Activated T-helper 9 cell treated with anti-CD3 and anti-CD28 coated beads, Interleukin-2, amount 50 U/mL, for 16 hours (primary cell): ENCODE measurements at places on chromosomes 3 and 15.

- no peak for DNase-seq
Observed at GRCh38 chr3:58411036-58411435, 22.6 kb downstream of the PDHB start.

DNA sequence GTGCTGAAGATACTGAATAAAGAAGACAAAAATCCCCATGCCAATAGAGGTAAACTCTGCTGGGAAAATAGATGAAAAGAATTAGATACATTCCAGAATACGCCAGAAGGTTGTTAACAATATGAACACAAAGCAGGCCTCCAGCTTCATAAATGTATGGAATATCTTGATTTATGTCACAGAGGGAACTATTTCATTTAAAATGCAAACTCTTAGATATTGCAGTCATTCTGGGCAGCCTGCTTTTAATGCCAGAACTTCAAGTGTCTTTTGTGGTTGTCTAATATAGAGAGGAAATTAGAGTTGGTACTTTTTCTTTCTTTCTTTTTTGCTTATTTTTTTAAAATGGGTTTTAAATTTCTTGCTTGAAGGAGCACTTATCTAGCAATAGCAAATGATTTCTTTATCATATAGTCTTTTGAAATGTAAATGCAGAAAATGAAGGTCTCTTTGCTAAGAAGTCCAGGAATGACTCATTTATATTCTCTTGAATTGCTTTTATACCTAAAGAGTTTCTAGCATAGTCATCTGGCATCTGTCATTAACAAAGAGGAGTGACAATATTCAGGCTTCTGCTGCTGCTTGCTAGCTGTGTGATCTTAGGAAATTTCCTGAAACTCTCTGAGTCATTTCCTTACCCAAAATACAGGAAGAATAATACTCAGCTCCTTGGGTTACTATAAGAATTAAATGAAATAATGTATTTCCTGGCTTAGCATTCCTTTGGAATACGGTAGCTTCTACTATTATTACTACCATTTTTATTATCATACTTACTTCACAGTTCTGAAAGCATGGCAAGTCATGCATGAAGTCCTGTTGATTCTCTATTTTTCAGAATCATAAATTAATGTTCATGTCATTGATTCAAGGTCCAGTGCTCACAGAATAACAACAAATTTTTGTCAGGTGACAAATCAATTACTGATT, 527.6 kb downstream of the DIPK2A start:
- no peak for DNase-seq

DNA sequence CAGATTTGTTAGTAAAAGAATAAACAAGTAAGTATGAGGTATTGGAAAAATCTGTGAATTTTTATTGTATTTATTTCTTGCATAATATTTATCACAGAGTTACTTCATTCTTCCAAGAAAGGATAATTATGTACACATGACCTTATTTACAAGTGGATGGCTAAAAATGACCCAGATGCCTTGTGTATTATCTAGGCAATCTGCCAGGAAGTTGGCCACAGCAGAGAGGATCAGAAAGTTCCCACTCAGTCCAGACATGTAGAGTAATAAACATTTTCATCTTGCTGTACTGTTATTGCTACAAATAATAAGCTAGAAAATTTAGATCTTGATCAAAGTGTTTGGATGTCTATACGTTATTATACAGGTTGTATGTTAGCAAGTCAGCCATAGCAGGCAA, 317.1 kb downstream of the EPHA6 start:
- no peak for DNase-seq

- DNase-seq, result no peak
Observed at GRCh38 chr15:52252781-52253180, 42.8 kb downstream of the MYO5C start.

GRCh38 chr15:82113106-82113715, 67.4 kb upstream of the MEX3B start:
- DNase-seq, result no peak

- no peak for DNase-seq
Observed at GRCh38 chr3:27728195-27729087, 6.3 kb upstream of the EOMES start.

DNA sequence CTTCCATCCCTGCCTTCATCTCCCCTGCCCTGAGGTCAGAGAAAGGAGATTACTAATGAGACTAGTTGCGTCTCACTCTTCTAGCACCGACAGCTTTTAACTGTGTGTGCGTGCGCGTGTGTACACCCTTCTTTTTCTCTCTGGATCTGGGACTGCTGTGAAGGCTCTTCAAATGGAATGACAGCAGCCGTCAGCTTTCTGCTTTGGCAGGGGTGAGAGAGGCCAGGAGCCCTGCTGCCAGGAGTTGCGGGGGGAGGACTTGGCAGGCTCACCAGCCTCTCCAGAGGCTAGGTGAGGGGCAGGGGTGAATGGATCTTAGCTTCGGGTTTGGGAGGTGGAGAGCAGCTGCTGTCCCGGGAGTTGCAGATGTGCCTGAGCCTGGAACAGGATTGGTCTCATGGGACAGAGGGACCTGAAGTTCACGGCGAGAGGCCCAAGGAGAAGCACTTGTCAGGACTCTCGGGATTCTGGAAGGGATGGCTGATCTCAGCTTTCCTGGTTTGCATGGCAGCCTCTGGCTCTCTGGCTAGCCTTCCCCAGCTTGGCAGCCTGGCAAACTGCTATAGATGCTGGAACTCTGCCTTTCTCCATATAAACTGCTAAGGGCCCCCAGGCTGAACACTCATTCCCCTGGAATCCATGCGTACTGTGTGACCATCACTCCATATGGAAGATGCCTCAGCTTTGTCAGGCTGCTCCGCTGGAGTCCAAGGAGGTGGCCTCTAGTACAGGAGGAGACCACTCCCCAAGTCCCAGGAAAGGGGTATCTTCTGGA, 16.6 kb downstream of the TEX264 start:
- DNase-seq, result no peak

DNA sequence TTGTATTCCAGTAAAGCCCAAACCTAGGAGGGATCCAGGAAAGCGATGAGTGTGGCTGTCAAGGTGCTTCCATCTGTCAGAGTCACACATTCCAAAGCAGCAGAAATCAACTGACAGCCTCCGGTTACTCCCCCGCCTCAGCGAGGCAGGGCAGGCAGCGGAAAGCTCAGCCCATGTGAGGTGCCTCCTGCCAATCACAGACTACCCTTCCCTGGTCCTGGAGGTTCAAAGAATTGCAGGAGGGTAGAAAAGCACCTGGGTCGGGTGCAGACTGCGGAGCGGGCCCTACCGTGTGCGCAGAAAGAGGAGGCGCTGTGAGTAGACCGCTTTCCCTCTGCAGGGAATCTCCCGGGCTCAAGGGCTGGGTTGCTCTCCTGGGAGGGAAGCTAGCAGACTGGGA, at the start of gene UPK1B:
TSS of gene UPK1B (plus strand) at position 274 of the 400 bp plus-strand sequence. CDS start 13,144 bp downstream, outside the sequence.
- no peak for DNase-seq

- no peak for DNase-seq
Observed at GRCh38 chr3:72582211-72582878, 265.9 kb downstream of the SHQ1 start.

- DNase-seq, result no peak
Observed at GRCh38 chr15:40241269-40242212, 2.7 kb downstream of the PAK6 start.

- DNase-seq, result no peak
Observed at GRCh38 chr3:33490641-33491241, 50.5 kb upstream of the UBP1 start.

GRCh38 chr3:5239602-5240001, 52.1 kb downstream of the EDEM1 start:
- DNase-seq, result no peak

DNA sequence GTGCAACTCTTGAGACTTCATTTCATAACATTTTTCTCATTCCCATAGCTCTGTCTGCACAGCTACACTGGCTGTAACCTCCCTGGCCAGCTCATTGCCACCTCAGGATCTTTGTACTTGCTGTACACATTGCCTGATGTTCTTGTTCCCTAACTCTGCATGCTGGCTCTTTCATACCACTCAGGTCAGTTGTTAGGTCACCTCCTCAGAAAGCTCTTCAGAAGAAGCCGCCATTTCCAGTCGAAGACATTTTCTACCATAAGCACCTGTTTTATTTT, 176.2 kb downstream of the AKAP13 start:
- no peak for DNase-seq

- DNase-seq, result no peak
Observed at GRCh38 chr3:133117342-133117741, 79.2 kb downstream of the TMEM108 start.

DNA sequence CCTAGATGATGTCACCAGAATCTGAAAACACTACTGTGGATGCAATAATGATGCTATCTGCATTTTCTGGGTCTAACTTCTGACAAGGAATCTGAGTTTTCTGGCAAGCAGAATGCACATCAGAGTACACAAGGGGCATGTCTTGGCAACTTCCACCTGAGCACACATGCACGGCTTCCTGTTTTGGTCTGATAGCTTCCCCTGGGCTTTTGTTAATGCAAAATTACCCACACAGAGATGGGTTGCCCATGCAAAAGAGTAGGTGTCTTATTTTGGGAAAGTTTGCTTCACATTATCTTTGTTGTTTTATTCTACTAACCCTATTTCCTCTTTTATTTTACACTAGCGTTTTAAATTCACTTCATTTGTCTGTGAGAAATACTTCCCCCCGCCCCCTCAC, 74.2 kb upstream of the SATB1 start:
- no peak for DNase-seq

DNA sequence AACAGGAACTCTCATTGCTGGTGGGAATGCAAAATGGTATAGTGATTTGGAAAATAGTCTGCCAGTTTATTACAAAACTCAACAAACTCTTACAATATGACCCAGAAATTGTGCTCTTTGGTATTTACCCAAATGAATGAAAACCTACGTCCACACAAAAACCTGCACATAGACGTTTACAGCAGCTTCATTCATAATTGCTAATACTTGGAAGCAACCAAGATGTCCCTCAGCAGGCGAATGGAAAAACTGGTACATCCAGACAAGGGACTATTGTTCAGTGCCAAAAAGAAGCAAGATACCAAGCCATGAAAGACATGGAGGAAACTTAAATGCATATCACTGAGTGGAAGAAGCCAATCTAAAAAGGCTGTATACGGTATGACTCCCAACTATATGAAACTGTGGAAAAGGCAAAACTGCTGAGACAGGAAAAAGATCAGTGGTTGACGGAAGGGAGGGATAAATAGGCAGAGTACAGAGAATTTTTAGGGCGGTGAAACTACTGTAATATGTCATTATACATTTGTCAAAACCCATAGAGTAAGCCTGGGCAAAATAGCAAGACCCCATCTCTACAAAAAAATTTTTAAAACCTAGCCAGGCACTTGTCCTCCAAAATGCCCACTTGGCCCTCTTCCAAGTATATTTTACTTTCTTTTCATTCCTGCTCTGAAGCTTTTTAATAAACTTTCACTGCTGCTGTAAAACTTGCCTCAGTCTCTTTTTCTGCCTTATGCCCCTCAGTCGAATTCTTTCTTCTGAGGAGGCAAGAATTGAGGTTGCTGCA, 4.9 kb upstream of the MKRN2OS start:
- DNase-seq, result no peak

GRCh38 chr3:45595364-45596195, 1.0 kb downstream of the LIMD1 start:
- no peak for DNase-seq

GRCh38 chr15:100350434-100351226, 8.9 kb upstream of the ADAMTS17 start:
- no peak for DNase-seq

DNA sequence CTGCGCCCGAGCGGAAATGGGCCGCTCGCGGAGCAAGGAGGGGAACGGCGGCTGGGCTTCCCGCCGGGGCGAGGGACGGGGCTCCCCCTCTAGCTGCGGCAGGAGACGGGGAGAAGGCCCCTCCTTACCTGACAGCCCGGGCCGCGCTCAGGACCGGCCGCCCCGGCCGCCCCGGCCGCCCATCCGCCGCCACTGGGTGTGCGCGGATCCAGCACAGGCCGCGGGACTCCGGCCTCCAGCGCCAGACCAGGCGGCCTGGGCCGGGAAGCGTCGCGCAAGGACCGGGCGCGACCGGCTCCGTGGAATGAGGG, 296 bp downstream of the TPRA1 start:
- no peak for DNase-seq

DNA sequence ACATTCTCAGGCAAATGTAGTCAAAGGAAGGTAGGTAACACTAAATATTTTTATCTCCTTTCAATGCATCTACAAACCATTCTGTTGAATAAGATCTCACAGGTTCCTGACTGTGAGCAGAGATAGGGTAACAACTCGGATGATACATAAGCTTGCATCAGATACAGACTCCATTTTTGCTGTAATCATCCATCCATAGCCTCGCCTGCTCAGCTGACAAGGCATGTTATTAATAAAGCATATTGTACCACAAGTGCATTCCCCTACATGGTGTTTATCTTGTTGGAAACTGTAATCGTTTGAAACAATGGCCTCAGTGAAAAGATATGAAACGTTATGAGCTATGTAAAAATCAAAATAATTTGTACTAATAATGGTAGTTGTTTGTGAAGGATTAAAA, 35.4 kb upstream of the TCF12 start:
- no peak for DNase-seq

GRCh38 chr3:187739094-187739560, 6.1 kb downstream of the BCL6 start:
- DNase-seq, result peak; percentile 16

GRCh38 chr3:192864941-192865340, 52.7 kb downstream of the MB21D2 start:
- DNase-seq, result no peak

- no peak for DNase-seq
Observed at GRCh38 chr15:78916088-78916487, 28.8 kb downstream of the CTSH start.

DNA sequence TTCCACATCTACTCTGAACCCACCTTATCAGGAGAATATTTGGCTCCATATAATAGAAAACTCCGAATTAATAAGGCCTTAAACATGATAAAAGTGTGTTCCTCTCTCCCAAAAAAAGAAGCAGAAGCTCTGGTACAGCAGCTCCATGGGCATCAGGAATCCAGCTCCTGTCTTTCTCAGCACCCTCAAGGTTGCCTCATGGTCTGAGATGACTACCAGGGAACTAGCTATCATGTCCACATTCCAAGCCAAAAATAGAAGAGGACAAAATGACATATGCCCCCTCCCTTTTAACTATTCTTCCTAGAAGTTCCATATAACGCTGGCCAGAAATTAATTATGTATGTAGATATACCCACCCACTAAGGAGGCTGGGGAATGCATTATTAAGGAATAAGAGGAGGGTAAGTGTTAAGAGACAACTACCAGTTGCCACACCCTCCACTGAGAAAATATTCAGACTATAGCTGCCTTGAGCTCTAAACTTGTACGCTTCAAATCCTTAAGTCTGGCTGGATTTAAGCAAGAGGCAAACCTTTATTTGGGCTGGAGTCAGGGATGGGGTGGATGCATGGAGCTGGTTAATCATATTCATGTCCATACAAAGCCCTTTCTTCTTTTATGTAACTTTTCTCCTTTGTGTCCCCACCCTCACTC, 35.8 kb upstream of the CTDSPL start:
- DNase-seq, result no peak
